NCI-H2081 (cell line): ENCODE measurements at places on chromosomes 7 and 10.

GRCh38 chr10:122494833-122495232 is 33.5 kb downstream of the HTRA1 start:
- no peak for DNase-seq

DNA sequence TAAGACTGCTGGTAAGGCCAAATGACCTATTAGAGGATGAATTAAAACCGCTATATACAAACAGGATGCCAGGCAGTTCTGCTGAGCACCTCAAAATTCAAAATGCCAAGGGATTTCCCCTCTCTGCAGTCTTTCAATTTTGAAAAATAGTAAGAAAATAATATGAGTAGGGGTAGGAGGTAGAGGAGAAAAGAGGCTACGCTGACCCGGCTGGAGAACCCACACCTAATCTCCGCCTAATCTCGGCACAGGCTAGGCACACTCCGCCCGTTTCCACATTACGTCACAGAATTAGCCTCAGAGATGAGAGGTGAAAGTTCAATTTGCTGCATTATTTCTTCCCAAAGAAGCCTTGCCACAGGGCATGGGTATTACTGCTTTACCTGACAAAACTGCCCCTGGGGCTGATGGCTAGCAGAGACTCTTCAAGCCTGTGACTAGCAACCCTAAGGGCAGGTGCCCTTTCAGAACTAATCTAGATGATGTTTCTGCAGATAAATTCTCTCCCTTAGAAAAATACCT is 21.3 kb upstream of the SPOCK2 start:
- DNase-seq: no peak

DNA sequence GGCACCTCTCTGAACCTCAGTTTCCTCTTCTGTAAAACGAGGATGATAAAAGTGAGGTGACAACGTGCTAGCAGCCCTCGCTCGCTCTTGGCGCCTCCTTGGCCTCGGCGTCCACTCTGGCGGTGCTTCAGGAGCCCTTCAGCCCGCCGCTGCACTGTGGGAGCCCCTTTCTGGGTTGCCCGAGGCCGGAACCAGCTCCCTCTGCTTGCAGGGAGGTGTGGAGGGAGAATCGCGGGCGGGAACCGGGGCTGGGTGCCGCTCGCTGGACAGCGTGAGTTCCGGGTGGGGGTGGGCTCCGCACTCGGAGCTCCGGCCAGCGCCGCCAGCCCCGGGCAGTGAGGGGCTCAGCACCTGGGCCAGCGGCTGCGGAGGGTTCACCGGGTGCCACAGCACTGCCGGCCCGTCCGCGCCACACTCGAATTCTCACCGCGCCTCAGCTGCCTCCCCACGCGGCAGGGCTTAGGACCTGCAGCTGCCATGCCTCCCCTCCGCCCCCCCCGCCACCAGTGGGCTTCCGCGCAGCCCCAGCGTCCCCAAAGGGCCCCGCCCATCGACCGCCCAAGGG is 24.3 kb upstream of the ACSL5 start:
- DNase-seq: no peak

DNA sequence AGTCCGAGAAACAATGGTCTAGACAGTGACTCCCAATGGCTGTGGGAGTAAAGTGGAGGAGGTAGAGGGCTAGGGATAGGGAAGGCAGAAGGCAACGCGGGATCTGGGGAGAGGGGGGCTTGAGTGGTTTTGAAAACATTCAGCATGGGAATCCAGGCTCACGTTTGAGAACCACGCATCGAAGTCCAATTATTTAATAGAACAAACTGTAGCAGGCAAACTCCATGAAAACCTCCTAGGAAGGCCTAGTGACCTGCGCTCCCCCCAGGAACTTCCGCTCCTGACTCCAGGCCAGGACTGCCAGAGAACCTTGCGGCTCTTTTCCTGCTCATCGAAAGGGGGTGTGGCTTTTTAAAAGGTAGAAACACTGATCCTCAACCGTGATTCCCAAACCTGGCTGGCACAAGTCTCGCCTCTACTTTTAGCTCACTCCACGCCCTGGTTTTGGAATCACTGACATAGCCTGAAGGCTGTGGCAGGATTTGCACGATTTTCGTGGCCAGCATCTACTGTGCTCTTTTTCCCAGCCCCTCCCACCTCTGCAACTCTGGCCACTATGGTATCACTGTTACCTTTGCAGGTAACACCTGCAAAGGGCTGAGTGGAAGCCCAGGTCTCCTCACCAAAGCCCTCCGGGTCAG is 43.4 kb downstream of the MYOF start:
- DNase-seq: no peak

GRCh38 chr10:2210088-2210487 is 472.8 kb upstream of the ADARB2 start:
- DNase-seq: no peak

- no peak for DNase-seq
These were observed 252.2 kb upstream of the HABP2 start for GRCh38 chr10:113300617-113301016.

DNA sequence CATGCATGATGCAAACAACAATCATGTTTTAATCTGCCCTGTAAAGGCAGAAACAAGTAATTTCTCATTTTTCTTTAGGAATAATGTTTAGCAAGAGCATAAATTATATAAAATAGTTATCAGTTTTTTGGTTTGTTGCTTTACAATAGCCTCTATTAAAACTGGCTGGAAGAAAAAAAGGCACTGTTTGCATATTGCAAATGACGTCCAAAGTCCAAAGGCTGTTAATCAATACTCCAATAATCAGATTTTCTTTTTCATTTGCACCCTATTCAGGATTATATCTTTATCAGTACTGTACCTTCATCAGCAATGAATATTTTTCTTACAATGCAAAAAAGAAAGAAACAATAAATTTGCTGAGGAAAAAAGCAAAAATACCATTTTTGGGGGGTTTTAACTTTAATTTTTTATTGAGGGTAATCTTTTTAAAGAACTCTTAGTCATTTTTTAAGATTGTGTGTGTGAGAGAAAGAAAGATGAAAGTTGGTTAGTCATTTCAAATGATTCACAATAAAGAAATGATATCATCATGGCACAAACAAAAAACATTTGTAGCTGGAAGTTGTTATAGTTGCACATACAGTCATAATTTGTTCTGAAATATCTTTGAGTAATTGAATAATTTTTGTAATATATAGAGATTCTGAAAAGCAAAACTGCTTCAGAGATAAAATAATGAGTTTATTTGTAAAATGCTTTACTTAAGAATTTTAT is 44.4 kb upstream of the AKR1C2 start:
- DNase-seq: no peak

GRCh38 chr7:51187941-51188340 is 128.7 kb downstream of the COBL start:
- DNase-seq: no peak

DNA sequence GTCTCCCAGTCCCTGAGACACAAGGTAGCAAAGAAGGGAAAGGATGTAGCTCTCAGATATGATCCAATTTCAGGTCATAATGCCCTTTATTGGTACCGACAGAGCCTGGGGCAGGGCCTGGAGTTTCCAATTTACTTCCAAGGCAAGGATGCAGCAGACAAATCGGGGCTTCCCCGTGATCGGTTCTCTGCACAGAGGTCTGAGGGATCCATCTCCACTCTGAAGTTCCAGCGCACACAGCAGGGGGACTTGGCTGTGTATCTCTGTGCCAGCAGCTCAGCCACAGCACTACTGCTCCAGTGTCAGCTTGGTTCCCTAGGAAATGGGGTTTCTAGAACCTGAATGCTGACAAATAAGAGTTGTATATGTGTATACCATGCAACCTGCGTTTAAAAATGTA is 74.6 kb upstream of the PRSS58 start:
- no peak for DNase-seq

DNA sequence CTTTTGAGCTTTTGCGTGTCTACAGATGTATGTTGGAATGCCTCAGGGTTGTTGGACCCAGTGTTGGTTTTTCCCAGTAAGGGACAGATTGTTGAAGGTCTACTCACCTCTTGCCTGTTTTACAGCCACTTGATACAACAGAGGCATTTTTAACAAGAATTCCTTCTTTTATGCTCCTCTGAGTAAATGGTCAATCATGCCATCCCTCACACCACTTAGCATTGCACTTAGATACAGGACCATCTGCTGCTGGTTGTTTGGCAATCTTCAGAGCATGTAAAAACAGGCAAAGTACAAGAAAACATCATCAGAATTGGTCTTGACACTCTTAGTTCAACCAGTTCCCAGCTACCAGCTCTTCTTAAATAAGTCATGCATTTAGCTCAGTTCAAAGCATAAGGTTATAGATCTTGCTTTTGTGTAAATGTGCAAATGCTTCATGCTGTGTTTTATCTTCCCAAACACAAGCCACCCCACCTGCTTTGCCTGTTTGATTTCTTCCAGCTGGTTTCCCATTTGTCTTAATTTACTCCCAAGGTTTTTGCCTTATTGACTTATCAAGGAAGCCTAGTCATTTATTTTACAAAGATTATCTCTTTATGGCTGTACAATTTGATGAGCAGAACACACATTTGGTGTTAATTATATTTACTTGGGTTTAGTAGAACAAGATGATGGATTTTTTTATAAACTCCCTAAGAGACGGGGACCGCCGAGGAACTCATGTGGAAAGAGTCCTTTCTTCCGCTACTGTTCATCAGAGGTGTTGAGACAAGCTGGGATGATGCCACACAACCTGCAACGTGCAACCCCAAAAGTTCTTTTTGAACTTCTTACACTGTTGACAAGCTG is 136.6 kb downstream of the AHR start:
- peak; percentile 8 for DNase-seq

DNA sequence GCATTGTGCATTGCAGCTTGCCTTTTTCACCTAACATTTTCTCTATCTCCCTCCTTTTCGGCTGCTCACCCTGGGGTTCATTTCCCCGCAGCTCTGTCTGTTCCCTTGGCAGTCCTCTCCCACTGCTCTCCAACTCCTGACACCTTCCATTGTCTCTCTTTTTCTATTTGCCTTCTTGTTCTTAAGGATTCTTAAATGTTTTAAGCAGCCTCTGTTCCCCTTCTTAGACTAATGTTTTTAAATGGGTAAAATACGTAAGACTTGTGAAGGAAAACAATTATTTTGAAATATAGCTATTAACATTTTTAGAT is 19.4 kb downstream of the BMPR1A start:
- no peak for DNase-seq

- no peak for DNase-seq
These were observed 47.0 kb downstream of the DENND2A start for GRCh38 chr7:140593672-140593982.

DNA sequence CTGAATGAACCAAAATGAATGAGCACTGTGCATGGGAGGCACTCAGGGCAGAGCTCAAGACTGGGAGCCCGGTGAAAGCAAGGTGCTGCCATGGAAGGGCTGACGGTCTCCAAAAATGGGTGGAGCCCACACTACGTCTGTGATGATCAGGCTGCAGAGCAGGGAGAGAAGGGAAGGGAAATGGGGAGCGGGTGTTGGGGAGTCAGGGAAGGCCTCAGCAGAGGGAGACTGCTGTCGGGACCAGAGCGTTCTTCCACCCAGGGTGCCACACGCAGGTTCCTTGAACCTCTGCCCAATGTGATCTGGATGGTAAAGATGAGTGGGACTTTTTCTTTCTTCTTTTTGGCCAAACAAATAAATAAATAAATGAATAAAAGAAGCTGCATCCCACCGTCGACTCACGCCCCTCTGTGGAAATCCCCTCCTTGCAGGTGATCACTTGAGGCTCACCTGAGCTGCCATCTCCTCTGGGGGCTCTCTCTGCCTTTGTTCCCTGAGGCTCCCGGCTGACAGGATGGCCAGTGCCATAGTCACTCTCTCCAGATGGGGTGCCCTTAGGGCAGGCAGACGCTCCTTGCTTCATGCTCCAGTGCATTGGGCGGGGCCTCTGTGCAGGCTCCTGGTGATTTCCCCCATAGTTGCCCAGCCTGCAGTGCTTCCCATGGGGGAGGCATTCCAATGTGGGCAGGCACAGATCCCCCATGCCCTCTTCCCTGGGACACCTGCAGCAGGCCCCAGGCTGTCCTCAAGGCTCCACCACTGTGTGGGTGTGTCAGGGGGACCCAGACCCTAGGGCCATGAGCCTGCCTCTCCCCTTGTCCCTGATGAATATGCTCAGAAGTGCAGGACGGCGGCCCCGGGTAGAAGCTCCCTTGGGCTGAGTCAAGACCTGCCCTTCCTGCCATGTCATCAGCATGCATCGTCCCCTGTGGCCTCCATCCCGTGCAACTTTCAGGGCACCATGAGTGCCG is 131.8 kb downstream of the PTPN20 start:
- no peak for DNase-seq

DNA sequence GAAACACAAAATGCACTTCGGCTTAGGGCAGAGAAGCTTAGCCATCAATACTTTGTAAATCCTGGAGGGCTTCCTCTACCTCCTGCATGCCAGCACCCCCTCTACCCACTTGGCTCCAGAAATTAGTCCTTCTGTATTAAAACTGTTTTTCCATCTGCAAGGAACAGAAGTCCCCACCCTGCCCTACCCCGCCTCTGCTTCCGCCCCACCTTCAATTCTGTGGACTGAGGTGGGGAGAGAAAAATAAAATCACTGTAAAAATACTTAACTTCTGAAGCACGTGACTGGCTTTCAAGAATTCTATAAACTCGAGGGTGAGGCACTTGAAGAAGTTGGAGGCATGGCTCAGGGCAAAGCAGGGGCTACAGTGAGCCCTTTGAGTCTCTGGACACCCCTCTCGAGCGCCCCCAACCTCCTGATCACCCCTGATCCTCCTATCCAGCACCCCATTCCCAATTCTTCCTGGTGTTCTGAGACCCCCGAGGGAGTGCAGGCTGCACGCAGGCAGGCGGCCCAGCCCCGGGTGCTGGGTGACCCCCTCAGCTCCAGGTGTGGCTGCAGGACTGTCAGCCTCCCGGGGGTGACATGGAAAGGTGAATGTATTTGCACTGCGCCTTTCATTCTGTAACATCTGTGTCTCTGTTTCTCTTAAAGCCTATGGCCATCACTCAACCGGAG is 7.3 kb upstream of the KIAA1217 start:
- no peak for DNase-seq

- no peak for DNase-seq
These were observed 130.2 kb downstream of the OAT start for GRCh38 chr10:124288486-124288885.

GRCh38 chr7:23598296-23598695 is 1.1 kb downstream of the CCDC126 start:
- no peak for DNase-seq

GRCh38 chr10:100723770-100724530 is 21.4 kb upstream of the PAX2 start:
- DNase-seq: no peak

DNA sequence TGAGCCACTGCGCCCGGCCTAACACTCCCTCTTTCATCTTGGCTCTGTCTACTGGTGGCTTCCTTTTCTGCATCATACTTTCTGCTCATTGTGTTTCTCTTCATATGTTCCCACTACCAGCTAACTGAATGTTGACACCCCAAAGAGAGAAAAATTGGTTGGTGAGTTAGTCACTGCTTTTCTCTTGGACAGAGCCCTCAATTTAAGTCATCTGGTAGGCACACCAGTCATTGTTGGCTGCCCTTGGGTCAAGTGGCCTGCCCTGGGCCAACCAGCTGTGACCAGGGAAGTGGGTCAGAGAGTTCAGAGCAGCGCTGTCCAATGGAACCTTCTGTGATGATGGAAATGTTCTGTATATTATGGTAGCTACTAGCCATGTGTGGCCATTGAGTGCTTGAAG is 52.0 kb downstream of the GRK5 start:
- DNase-seq: no peak

GRCh38 chr7:26813432-26813831 is 51.0 kb downstream of the SKAP2 start:
- no peak for DNase-seq
